ENCODE measurements at places on chromosomes 7 and 10.

GRCh38 chr10:75607576-75607975 lies 176.2 kb downstream of the LRMDA start:
- H3K27me3 ChIP-seq: peaks cover 5% of the 10 kb centered on the region
- no peak overlapping the region for H3K4me3 ChIP-seq
- no peak for DNase-seq
- no peaks in the 10 kb centered on the region for H3K4me1 ChIP-seq
- H3K36me3 ChIP-seq: no peaks in the 10 kb centered on the region

DNA sequence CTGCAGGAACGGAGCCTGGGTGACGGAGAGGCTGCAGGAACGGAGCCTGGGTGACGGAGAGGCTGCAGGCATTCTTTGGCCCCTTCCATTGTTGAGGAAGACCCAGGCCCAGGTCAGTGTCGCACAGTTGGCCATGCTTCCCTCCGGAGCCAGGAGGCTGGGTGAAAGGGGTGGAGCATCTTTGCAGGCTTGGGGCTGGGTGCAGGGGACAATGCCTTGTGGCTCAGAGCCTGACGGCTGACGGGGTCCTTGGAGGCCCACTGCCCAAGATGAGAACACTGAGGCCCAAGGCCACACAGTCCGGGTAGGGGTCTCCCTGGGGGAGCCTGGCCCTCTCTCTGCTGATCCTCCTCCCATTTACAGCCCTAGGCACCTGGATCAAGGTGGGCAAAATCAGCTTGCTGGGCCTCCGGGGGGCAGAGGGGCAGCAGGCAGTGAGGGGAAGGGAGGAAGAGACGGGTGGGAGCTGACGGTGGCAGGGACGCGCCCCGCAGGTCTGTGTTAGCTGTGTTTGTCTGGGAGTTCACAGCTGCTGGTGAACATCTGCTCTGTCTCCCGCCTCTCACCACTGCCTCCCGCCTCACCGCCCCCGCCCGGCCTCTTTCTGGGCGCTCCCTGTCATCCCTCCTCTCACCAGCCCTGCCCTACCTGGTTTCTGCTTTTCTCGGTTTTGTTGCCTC lies 30.6 kb upstream of the PCBD1 start:
- no peaks in the 10 kb centered on the region for H3K36me3 ChIP-seq
- H3K27ac ChIP-seq: no peak overlapping the region
- H3K27me3 ChIP-seq: peaks cover 59% of the 10 kb centered on the region
- H3K4me3 ChIP-seq: no peak overlapping the region
- DNase-seq: no peak

GRCh38 chr10:101693651-101693977 lies 1.4 kb downstream of the FBXW4 start:
- H3K4me3 ChIP-seq: peak overlapping the region; percentile 75
- peaks cover 7% of the 10 kb centered on the region for H3K4me1 ChIP-seq
- H3K27ac ChIP-seq: peak overlapping the region; percentile 100
- H3K36me3 ChIP-seq: peaks cover 2% of the 10 kb centered on the region

DNA sequence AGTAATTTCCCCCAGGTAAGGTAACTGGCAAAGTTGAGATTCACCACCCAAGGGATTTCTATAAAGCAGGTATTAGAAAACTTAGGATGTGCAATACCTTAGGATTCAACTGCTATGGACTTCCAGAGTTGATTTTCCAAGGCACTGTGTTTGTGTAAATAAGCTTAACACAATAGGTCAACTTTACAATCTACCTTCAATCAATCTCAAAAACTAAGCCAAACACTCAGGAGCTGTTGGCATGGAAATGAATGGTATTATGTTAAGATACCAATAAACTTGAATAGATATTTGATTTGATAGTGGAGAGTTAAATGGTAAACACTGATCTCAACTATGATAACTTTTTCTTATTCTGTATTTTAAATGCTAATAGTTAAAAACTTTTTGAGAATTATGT lies 762 bp upstream of the SEMA3E start:
- peaks cover 2% of the 10 kb centered on the region for H3K27me3 ChIP-seq
- no peaks in the 10 kb centered on the region for H3K4me1 ChIP-seq
- DNase-seq: no peak
- no peaks in the 10 kb centered on the region for H3K36me3 ChIP-seq
- no peak overlapping the region for H3K27ac ChIP-seq

DNA sequence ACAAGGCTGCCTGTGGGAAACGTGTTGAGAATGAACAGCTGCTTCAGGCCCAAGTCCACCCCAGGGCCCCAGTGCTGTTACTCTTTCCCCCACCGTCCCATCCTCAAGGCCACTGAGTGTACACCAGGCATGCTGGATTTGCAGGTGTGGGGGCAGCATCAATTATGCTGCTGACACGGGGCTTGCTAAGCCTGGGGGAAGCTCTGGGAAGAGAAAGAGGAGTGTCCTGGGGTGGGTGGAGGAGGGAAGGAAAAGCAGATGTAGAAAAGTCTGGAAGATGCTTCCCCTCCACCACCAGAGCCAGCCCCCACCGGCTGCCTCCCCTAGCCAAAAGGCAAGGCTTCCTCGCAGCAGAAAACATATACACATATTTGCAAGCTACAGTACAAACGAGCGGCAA lies 153.9 kb downstream of the CDH23 start:
- no peak overlapping the region for H3K27ac ChIP-seq
- H3K27me3 ChIP-seq: peaks cover 30% of the 10 kb centered on the region
- DNase-seq: no peak
- H3K4me3 ChIP-seq: no peak overlapping the region
- H3K36me3 ChIP-seq: no peaks in the 10 kb centered on the region

GRCh38 chr7:80719261-80719660 lies 80.8 kb downstream of the CD36 start:
- no peak overlapping the region for H3K4me3 ChIP-seq
- H3K4me1 ChIP-seq: peaks cover 9% of the 10 kb centered on the region
- no peaks in the 10 kb centered on the region for H3K27me3 ChIP-seq
- H3K36me3 ChIP-seq: no peaks in the 10 kb centered on the region
- H3K27ac ChIP-seq: no peak overlapping the region

Measured in IMR-90 (cell line).